AG09309 (cell line): ENCODE measurements at places on chromosomes 13 and 19.
A peak's percentile ranks its signal among the peaks of the same experiment; 100 is the strongest.

- no peak for DNase-seq
Measured at GRCh38 chr19:46617601-46618000, 7.3 kb downstream of the PTGIR start.

- DNase-seq = no peak
Measured at GRCh38 chr13:51501592-51502152, 48.8 kb upstream of the INTS6 start.

DNA sequence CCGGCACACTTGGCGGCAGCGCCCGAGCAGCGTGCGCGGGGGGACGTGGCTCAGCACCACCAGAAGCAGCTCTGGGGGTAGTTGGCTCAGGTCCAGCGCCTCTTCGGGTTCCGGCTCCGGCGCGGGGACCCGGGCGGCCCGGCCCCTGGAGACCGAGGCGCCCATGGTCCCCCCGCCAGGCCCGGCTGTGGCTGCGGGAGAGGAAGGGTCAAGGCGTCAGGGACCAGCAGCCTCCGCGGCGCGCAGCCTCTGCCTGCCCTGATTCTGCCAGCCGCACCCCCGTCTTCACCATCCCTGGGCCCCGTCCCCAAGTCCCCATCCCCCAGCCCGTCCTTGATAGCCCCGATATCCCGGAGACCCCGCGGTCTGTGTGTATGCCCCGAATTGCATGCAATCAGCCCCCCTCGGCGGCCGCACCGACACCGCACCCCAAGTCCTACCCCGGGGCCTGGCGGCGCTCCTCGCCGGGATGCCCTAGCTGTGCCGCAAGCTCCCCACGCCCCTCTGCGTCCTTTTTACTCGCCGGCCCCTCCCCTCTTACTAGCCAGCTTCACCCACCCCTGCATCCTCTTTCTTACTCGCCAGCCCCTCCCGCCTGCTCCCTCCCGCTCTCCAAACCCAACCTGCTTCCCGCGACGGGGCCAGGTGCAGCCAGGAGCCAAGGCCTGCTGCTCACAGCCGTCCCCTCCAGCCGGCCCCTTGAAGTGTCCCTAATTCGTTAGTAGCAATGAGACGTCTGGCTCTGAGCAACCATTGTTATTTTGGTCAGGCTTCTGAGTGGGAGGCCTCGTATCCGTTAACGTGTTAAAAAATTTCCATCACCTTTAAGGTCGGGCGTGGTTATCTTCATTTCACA is at the start of gene FBXO27:
Gene FBXO27, minus strand, starts transcription at position 487 of the 856 bp plus-strand sequence. Its CDS starts 322 bp downstream, at position 165.
- no peak for DNase-seq

DNA sequence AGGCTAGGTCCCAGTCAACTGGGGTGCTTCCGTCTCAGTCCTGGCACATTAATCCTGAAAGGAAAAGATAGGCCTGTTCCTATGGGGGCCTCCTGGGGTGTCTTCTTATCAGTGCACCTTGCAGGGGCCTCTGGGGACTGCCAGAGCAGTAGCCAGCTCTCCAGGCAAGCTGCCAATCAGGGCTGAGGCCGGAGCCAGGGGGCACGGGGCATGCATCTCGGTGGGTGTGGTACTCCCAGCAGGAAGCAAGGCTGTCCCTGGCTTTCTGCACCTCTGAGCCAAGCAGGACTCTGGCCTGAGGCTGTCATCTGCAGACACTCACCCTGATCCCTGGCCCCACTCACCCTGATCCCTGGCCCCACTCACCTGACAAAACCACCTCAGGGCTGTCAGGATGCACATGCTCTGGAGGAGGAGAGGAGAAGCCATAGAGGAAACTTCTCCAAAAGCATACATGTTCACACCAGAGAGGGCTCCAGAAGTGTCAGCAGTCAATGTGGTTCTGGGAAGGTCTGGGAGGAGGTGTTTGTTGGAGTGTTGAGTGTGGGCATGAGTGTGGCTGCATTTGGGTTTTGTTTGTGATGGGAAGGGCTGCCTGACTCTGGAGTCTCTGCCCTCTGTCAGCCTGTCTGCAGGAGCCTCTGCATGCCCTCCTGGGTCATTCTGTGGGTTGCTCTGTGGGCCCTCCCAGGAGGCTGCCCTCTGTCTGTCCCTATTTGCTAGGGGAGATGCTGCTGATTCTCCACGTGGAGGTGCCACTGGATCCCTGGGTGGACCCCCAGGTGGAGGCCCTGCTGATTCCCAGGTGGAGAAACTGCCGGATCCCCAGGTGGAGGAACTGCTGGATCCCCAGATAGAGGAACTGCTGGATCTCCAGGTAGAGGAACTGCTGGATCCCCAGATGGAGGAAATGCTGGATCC is 22.7 kb upstream of the KCTD15 start:
- DNase-seq = no peak

GRCh38 chr13:39578821-39579291 is 24.1 kb downstream of the LHFPL6 start:
- DNase-seq = no peak

DNA sequence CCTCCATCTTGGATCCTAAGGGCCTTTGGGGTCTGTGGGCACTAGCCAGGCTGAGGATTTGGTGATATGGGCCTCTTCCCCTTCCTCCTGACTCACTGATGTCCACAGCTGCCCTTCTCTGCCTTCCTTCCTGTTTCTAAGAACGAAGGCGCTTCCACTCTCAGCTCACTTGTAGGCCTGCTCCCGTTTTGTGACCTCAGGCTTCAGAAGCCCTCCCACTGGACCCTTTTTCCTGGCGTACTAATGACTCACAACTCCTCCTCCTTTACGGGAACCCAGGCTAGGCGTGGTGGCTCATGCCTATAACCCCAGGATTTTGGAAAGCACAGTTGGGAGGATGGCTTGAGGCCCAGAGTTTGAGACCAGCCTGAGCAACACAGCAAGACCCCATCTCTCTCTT is 55.6 kb downstream of the TMED1 start:
- peak; percentile 56 for DNase-seq
